NT2/D1 (cell line): ENCODE measurements at places on chromosomes 7 and 10.

- DNase-seq, result peak; percentile 8
Measured at GRCh38 chr10:105844241-105844640, 1203.2 kb downstream of the SORCS3 start.

DNA sequence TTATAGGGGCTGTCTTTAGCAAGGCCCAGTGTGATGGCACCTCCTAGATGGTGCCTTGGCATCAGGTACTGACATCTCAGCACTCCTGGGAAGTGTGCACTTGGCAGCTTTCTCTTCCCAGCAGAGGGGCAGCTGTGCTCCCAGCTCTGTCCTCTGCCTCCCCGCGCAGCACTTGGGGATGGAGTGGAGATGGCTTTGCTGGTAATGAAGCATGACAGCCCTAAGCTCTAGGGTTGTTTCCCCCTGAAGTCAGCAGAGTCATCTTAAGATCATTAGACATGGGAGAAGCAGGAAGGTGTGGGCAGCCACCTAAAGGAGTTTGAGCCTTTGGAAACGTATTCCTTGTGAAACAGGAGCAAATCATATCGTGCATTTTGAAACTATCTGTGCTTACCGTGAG, 46.7 kb downstream of the HTRA1 start:
- no peak for DNase-seq

DNA sequence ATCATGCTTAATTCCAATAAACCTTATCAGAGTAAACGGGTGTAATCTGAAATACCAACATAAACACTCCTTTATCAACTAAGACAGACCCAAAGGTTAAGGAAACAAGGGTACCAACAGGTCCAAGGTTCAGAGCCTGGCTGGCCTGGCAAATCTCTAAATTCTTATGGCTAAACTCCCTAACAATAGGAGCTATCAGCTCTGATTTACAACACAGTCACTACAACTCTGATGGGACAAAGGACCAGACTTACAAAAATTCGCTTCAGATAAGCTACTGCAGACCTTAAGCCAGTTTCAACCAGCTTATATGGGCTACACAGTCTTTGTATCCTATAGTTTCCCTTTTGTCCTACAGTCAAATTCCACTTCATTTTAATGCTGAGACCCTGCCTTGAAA, 381.9 kb downstream of the ZWINT start:
- DNase-seq, result peak; percentile 51

- no peak for DNase-seq
Measured at GRCh38 chr7:110157631-110158362, 933.1 kb upstream of the LRRN3 start.

DNA sequence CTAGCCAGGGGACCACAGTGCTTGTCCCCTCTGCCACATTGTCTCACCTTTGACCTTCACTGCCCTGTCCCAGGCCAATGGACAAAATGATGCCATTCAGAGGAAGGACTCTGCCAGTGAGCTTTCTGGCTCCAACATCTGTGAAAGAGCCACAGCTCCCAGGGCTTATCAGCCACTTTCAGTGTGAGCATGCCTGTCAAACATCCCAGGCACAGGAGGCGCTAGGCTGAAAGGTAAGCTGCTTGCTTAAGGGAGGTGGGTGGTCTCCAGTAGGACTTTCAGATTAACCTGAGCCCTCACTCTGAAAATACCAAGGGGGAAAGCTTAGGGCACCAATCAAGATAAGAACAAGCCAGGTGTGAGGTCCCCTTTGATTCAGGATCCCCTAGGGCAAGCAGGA, 59.8 kb upstream of the GDF10 start:
- DNase-seq, result no peak

DNA sequence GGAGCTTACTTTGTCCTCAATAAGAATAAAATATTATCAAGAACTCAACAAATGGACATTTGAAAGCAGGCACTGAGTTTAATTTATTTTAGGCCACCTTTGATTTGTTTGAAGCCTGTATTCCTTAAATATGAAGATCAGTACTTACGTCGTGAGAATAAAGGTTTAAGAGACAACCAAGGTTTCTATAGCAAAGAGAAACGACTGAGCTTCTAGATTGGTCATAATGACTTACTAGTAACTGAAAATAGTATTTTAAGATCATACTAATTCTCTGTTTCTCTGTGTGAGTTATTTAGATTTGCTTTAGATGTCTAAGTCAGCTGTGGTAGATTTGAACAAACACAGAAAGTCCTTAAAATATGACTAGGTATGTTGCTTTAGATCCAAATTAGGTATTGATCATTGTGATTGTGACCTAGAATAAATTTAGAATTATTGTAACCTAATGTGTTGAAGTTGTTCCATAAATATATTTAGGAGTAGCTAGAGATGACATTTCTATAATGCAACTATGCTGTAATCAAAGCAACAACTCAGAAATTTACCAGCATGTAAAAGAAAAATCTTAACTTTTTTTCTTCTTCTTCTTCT, 2.4 kb upstream of the GLCCI1 start:
- no peak for DNase-seq
